Psoas muscle (tissue), 8 donors: ENCODE measurements at places on chromosomes 2 and 18.
A peak's percentile ranks its signal among the peaks of the same experiment; 100 is the strongest.

- H3K27me3 ChIP-seq: no peaks in the 10 kb centered on the region
- no peaks in the 10 kb centered on the region for H3K4me1 ChIP-seq
- H3K27ac ChIP-seq: no peak overlapping the region
- no peak for DNase-seq
- H3K36me3 ChIP-seq: no peaks in the 10 kb centered on the region
- H3K4me3 ChIP-seq: no peak overlapping the region
These were observed 1708.9 kb upstream of the CELF4 start for GRCh38 chr18:39274535-39274934.

DNA sequence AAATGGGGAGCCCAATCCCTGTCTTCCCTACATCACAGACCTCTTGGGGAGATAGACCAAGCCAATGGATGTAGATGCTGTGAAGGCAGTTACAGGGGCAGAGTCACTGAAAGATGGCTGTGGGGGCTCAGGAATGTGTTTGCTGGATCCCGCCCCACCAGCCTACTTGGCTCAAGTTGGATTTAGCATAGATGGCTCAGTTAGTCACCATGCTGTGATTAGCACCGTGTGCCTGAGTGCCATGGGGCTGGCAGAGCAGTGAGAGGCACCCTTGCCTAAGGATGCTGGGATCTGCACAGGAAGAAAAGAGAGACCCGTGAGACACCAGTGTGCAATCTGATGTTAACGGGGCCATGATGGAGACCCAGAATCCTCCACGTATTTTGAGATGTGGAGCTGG lies 228.3 kb downstream of the DYSF start:
- peak; percentile 51 for DNase-seq
- H3K4me3 ChIP-seq: no peak overlapping the region
- H3K4me1 ChIP-seq: peaks cover 36% of the 10 kb centered on the region
- no peaks in the 10 kb centered on the region for H3K36me3 ChIP-seq
- no peak overlapping the region for H3K27ac ChIP-seq

DNA sequence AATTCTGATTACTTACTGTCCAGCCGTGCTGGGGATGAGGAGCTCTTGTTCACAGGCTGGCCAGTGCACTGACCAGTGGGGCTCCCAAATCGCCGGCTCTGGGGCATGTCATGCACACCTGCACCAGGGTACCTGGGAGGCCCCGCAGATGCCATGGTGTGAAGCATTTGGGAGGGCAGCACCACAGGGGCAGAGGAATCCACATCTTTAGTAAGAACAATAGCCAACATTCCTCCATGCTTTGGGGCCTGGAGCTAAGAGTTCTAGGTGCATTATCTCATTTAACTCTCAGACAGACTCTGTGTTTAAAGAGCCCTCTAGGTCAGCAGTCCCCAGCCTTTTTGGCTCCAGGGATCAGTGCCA lies 104.2 kb downstream of the ACKR3 start:
- peaks cover 14% of the 10 kb centered on the region for H3K4me1 ChIP-seq
- no peaks in the 10 kb centered on the region for H3K27me3 ChIP-seq
- no peak for DNase-seq
- no peak overlapping the region for H3K27ac ChIP-seq
- no peak overlapping the region for H3K4me3 ChIP-seq
- H3K36me3 ChIP-seq: no peaks in the 10 kb centered on the region

GRCh38 chr2:227862741-227863588 lies 8.5 kb upstream of the DAW1 start:
- no peaks in the 10 kb centered on the region for H3K36me3 ChIP-seq
- H3K27ac ChIP-seq: no peak overlapping the region
- DNase-seq: peak; percentile 34
- H3K27me3 ChIP-seq: no peaks in the 10 kb centered on the region
- H3K4me1 ChIP-seq: no peaks in the 10 kb centered on the region

DNA sequence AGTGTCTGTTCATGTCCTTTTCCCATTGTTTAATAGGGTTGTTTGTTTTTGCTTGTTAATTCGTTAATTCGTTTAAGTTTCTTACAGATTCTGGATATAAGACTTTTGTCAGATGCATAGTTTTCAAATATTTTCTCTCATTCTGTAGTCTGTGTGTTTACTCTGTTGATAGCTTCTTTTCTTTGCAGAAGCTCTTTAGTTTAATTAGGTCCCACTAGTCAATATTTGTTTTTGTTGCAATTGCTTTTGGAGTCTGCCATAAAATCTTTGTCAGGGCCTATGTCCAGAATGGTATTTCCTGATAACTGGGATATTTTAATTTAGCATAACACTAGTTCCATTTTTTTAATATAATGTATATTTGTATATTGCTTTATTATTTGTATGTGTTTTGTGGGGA lies 1380.1 kb downstream of the SUCLG1 start:
- H3K4me3 ChIP-seq: no peak overlapping the region
- no peak overlapping the region for H3K27ac ChIP-seq
- H3K4me1 ChIP-seq: no peaks in the 10 kb centered on the region
- DNase-seq: no peak
- H3K27me3 ChIP-seq: no peaks in the 10 kb centered on the region

GRCh38 chr2:155662224-155662623 lies 670.3 kb downstream of the NR4A2 start:
- H3K27ac ChIP-seq: no peak overlapping the region
- H3K4me1 ChIP-seq: no peaks in the 10 kb centered on the region
- no peaks in the 10 kb centered on the region for H3K36me3 ChIP-seq
- H3K4me3 ChIP-seq: no peak overlapping the region
- no peaks in the 10 kb centered on the region for H3K27me3 ChIP-seq
